Mucosa of descending colon (tissue), 3 donors: ENCODE measurements at places on chromosomes 7 and 10.
A peak's percentile ranks its signal among the peaks of the same experiment; 100 is the strongest.

GRCh38 chr10:110893559-110894179 lies 21.9 kb downstream of the PDCD4 start:
- DNase-seq: no peak

DNA sequence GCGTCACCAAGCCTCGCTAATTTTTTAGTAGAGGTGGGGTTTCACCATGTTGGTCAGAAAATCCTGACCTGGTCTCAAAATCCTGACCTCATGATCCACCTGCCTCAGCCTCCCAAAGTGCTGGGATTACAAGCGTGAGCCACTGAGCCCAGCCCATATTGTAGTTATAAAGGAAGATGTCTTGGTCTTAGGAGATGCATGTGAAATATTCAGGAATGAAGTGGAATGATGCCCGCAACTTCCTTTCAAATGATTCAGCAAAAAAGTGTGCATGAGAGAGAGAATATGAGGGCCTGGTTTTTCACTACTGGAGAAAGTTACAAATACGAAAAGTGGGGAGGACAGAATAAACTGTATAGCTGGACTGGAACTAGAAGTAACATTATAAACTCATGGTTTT lies 15.9 kb downstream of the TMEM209 start:
- no peak for DNase-seq

GRCh38 chr7:117383483-117384189 lies 43.7 kb downstream of the ASZ1 start:
- no peak for DNase-seq

DNA sequence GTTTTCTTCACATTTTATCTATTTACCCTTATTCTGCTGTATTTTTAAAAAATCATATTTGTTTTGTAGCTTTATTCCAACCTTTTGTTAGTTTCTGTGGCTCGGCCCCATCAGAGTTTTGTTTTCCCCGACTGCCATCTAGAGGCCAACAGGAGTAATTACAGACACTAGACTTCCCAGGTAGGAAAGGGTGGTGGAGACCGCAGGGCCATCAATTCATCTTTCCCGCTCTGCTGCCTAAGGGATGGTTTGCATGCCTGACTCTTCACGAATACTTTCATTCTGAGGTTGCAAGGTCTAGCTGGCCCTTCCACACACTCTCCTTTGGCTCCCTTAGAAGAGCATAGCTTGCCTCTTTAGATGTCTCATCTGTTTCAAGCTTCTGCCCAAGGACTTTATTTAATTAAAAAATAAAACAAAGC lies 38.3 kb downstream of the LYZL2 start:
- DNase-seq: peak; percentile 34

DNA sequence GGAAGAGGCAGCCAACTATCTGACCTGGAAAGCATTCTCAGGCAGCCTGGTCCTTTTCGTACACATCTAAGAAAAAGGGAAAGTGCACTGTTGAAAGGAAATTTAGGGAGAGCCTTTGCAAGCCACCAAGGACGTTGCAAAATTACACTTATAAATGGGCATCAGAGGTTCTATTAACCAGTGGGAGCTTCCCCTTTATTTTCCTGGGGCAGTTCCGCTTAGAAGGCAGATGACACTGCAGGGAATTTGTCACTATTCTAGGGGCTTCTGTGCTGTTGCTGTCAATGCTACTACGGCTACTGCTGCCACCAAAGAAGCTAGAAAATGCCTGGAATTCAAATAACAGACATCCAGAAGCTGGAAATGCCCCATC lies 79.6 kb upstream of the AUTS2 start:
- DNase-seq: no peak

DNA sequence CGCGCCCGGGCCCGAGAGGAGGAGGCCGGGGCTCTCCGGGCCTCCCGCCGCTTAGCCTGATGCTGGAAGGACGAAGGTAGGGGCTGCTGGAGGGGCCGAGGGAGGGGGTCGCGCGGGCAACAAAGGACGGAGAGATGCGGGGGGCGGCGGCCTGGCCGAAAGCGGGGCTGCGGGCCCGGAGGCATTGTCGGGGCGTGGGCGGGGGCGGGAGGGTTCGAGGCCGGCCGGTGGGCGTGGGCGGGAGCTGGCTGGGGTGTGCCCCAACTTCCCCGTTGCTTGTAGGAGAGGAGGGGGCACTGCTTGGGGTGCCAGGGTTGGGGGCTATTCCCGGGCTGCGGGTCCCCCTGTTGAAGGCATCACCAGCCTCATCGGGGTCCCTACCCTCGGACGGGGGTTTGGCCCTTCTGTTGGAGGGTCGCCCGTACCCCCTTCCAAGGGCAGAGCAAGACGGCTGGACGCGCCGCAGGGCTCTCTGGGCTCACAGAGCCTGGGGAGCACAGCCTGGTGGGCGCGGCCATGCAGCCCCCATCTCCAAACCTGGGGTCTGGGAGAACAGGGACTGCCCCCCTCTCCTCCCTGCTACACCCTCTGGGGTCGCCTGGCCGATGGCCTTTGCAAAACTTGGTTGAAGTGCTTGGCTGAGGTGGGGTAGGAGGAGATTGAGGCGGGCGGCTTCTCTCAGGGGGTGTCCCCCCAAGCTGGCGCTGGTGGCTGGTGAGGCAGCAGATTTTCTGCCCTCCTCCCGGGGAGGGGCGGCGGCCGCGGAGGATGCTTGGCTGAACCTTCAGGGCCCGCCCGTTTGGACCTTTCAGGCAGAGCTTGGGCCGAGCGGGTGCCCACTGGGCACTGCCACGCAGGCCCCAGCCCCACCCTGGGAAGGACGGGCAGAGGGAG lies 699 bp downstream of the CLIP2 start:
- DNase-seq: peak; percentile 77

- peak; percentile 74 for DNase-seq
These were observed 19.4 kb downstream of the C1GALT1 start for GRCh38 chr7:7201578-7202374.

DNA sequence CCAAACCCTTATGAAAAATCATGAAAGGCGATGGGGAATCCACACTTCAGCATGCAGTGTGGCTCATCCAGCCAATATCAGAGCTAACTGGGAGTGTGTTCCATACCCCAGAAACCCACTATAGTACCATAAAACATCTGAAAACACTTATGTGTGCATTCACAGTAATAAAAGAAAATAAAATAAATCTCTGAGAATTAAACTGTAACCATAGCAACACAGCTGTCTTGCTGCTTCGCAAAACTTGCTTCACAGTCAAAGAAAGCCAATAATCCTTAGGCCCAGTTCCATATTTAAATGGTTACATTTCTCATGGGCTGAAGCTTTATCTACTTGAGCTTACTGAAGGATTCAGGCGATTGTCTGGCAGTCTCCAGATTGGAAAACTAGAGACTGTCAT lies 19.9 kb upstream of the POLR1F start:
- no peak for DNase-seq

DNA sequence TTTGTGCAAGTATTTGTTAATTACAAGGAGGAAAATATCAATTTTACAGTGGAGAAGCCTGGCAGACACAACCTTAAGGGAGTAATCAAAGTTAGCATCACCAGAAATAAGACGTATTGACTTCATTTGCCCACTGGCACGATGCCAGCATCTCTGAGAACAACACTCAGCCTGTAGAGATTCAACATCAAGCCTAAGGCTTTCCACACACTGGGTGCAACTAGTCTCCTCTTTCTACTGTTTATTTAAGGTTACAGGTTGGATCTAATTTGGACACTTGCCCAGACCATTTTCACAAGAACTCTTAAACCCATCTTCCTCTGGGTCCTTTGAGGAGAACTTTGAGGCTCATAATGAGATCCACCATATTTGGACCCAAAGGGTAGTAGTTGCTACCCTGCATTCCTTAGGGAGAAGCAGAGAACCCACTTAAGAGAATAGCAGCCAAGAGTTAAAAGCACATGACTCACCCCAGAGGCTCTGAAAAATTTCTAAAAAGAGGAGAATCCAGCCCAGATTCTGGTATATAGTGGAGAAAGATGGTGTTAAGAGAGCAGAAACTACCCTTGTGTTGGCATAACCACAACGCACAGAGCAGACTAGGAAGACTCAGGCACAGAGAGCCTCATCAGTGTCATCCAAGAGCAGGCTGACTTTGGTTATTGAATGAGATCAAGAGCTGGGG lies 97.3 kb downstream of the CCDC71L start:
- DNase-seq: no peak

- no peak for DNase-seq
These were observed 55.1 kb upstream of the ITGB8 start for GRCh38 chr7:20275637-20276036.

DNA sequence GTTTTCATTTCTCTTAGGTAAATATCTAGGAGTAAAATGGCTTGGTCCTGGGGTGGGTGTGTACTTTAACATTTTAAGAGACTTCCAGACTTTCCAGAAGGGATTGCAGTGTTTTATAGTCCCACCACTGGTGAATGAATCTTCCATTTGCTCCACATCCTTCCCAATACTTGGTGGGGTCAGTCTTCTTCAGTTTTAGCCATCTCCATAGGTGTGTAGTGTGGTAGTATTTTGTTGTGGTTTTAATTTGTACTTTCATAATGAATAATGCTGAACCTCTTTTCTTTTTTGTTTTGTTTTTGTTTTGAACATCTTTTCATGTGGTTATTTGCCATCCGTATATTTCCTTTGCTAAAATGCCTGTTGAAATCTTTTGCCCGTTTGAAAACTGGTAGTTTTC lies 86.4 kb downstream of the ANKRD61 start:
- no peak for DNase-seq
